DMS 273 treated with DMSO at 0.1 percent for 48 hours (cell line): ENCODE measurements at places on chromosomes 11 and 22.

- no peak for DNase-seq
These were observed 2.8 kb upstream of the USP2 start for GRCh38 chr11:119384332-119384731.

DNA sequence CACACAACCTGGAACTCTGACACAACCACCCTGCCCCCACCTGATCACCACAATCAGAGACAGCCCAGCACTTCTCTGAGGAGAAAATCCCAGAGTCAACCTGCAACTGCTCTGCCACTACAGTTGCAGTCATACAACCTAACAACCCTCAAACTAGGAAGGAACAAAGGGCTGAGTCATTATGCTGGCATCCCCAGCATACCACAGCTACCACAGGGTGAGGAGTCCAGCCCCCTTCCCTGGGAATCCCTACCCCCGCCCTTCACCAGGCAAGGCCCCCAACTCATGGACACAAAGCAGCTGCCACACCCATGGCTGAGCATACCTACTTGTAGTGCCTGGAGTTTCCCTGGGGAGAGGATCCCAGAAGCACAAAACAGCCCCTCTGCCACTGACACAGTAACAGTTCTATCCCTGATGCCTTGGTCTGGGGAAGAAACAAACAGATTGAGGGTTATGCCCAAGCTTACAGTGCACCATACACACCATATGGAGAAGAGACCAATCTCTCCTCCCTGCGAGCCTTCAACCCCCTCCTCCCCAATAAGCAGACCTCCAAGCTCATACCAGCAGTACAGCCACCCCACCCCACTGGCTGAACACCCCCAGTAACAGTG, 68.5 kb upstream of the C11orf58 start:
- no peak for DNase-seq

GRCh38 chr22:17272511-17272991, 53.3 kb upstream of the ADA2 start:
- DNase-seq = no peak

GRCh38 chr11:66243782-66244535, 24.5 kb upstream of the RAB1B start:
- no peak for DNase-seq

DNA sequence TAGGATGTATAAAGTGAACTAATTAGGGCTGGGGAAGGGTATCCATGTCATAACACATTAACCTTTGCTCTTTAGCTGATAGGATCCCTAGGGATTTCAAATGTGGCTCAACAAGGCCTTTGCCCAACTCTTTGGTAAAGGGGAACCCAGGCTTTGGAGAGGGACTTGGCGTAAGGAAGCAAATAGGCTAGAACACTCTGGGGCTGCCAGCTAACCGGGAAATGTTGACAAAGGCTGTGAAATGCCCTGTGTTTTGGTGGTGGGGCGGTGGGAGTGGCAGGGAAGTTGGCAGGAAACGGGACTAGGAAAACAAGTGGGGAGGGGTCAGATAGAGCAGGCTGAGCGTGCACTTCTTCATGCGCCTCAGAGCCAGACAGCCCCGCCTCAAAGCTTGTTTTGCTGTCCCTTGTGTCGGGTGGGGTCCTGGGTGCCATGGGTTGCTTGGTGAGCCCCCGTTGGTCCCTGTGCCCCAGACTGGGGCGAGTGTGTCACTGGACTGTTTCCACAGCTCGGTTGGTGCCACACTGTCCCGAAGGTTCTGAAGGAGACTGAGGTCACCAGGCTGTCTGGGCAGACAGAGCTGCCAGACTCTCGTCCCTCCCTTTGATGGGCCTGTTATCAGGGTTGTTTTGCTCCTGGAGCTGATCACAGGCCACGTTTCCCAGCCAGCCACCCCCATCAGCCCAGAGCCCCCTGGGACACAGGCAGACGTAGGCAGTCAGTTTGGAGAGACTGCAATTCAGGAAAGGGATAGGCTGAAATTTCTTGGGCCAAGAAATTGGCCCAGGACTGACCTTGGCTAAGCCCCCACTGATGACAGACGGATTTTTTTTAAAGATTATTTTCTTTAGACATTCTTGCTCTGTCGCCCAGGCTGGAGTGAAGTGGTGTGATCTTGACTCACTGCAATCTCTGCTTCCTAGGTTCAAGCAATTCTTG, 19.6 kb downstream of the KCTD21 start:
- DNase-seq = no peak

- DNase-seq = no peak
These were observed 2.7 kb downstream of the MUC5B start for GRCh38 chr11:1225386-1226225.

DNA sequence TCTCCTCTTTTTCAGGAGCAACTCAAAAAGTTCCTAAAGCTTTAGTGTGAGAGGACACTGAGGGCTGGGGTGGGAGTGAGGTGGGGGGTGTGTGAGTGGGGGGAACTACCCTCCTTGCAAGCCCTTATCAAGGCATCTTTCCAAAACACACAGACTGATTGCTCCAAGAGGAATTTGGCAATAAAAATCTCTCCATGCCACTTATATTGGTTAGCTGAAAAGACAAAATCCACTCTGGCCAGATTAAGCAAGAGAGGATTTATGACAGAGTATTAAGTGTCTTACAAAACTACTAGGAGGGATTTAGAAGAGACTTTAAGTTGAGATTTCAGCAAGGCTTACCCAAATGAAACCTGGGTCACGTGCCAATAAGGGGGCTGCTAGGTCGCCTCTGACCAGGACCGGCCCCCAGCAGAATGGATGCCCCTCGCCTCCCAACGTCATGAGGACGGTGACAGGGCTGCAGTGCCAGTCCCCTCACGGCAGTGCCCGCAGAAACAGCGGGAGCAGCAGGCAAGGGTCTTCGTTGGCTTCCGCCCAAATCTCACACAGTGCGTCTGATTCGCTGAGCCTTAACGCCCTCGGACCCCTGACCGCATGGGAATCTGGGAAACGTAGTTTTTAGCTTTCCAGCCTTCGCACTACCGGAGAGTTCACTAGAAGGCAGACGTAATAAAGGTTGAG, 22.1 kb upstream of the CTR9 start:
- DNase-seq = no peak

GRCh38 chr11:74754507-74755252, 6.0 kb downstream of the RNF169 start:
- DNase-seq = no peak

DNA sequence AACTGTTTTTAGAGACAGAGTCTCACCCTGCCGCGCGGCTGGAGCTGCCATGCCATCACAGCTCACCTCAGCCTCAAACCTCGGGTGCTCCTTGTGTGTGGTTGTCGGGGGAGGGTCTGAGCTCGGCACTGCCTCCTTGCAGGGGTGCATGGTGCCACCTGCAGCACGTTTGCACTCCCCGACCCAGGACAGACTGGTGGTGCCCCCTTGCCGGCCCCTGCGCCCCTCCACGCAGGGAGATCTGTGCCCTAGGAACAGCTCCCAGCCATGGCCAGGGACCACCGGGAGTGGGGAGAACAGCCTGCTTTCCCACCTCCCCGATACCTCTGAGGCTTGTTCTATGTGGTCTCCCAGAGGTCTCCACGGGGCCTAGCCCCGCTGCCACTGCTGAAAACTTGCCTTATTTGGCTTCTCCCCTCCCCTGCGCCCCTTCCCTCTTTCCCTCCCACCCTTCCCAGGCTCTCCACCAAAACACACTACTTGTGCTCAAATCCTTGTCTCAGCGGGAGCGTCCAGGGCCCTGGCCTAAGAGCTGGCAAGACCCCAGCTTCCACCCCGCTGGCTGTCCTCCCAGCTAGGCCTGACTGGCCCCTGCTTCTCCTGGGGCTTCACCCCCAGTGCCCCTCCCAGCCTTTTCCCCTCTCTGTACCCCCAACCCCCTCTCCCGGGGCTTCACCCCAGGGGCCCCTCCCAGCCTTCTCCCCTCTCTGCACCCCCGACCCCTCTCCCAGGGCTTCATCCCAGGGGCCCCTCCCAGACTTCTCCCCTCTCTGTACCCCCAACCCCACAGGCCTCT, 13.4 kb upstream of the TPCN2 start:
- no peak for DNase-seq
